AG20443 (cell line): ENCODE measurements at places on chromosomes 1 and 21.

GRCh38 chr1:245590726-245591125 lies 435.9 kb downstream of the KIF26B start:
- no peak for DNase-seq

DNA sequence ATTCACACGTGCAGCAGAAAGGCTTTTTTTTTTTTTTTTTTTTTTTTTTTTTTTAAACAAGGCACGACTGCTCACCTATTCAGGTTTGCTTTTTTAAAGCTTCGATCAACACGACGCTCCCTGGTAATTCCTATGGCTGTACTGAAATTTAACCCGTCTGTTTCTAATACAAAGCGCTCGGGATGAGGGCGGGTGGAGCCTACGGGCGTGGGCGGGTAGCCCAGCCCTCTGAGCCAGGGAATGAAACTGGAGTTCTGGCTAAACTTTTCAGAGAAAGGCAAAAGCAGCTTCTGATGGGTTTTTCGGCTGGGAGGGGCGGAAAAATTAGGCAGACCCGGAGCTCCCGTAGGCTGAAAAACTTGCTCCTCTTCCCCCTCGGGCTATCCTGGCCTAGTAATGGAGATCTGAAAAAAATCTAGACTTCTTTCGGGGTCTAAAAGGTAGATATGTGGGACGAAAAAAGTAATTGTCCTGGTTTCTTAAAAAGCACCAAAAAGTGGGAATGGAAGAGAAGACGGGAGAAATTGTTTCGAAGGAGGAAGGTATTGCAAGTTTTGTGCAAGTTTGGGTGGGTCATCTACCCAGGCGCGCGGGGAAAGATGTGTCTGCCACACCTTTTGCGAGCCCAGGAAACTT lies 7.4 kb downstream of the NR5A2 start:
- DNase-seq: peak; percentile 68

DNA sequence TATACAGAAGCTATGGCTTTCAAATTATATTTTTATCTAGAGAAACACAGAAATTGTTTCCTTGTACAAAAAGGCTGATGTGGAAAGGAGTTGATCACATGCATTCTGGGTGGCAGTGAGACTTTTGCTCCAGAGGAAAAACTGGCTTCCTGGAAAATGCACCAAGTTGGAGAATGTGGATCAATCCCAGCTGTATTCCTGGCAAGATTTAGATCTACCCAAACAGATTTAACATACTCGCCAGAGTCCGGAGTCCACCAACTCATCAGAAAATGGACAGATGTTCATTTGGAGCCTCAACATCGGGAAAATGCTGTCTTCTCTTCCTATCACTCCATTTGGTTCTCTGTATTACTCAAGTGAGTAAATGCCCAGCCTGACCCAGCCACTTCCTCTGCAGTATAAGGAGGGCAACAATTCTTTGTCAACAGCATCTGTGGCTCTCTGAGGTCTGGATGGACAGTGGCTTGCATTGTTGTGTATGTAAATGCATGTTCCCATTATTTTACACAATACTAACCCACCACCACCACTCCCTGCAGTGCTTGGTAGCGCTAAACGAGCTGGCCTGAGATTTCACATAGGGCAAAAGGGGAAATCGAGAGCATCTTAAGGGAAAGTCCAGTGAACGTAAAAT lies 226.2 kb upstream of the IRF2BP2 start:
- no peak for DNase-seq

DNA sequence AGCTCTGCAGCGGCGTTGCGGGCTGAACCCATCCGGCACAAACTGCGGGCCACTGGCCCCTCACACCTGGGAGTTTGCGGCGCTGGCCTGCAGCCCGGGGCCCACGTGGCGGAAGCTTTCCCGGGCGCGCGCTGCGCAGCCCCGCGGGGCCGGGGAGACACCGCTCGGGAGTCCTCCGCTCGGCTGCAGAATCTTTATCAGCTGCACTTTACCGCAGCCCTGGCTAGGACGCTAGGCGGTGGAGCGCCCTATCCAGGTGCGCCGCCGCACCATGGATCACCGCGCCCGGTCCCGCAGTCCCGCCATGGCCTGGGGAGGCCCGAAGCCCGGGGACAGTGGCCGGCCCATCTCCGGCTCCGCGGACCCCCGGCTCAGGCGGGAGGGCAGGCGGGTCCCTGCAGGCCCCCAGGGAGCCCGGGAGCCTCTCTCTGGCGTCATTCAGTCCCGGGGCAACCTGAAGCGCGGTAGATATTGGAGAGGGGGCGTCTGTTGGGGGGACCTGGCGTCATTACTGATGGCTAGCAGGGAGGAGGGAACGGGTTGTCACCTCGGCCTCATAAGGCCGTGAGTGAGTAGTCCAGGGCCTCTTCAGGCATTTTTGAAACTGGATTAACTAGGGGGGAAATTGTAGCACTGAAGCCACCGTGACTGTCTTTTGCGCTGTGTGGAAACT lies 5.7 kb upstream of the OLIG2 start:
- no peak for DNase-seq

DNA sequence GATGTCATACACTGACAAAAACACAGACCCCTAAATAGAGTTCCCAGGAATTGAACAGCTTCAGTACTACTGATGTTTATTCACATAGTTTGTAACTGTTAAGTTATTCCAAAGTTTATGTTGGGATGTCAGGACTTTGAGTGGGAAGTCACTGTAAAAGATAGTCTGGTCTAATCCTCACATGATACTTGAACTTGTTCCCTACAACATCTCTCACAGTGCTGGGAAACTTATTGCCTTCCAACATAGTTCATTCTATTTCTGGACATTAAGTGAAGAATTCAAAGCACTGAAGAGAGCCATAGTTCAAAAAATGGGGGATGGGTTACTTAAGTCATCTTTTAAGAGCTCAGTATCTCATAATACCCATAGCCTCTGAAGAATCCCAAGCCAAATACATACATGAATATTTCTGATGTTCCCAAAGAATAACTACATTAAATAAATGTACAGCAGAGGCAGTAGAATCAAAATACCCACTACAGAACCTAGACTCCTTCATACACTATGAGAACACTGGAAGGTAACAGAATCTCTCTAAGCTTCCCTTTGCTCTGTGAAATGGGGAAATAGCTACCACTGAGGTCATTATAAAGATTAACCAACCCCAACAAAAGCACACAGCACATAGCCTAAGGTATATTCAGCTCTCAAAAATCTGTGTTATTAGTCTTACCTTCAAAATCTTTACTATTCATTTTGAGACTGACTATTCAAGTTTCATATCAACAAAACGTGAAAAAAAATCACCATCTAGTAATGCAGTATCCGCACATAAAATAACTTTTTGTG lies 81.4 kb downstream of the ESRRG start:
- no peak for DNase-seq

- no peak for DNase-seq
These were observed 17.9 kb downstream of the CLDN14 start for GRCh38 chr21:36461918-36462486.

DNA sequence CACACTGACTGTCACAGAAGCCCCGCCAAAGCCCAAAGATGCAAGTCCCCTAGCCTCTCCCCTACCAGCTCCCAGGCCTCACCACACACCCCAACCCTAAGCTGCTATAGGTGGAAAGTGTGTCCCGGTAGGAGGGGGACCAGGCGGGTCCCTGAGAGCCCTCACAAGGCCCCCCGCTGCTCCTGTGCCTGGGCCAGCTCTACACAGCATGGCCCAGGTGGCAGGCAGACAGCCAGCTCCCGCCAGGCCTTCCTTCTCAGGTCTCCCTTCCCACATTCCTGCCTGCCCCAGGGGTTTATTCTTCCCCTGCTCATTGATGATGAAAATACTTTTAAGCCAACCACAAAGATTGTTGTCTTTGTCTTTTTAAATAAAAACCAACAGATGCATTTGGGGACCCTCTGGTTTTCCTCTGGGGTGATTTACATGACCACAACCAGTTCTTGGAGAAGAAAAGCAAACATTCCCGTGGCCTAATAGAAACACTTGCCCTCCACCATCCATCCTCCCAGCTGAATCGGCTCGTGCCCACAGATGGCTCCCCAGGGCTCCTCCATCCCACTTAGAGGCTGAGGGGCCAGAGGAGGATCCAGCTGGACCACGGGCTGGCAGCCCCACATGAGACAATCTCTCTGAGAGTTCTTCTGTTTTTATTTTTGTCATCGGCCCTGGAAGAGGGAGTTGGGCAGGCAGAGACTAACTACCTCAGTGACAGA lies 93.1 kb downstream of the DMRTB1 start:
- no peak for DNase-seq

DNA sequence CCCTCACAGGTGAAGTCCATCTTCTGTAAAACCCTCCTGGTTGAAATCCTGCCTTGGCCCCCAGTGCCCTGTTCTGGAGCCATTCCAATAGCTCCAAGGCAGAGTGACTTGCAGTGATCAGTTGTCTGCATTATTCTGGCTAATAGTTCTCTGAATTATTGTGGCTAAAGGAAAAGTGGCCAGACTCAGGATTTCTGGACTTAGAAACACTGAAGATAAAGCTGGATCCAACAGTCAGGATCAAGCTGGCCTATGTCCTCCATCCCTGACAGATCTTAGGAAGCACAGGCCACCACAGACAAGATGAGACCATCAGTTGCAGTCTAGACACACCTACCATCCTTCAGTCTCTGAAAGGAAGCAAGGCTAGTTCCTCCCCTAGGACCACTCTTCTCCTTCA lies 801 bp upstream of the C2CD4D start:
- DNase-seq: no peak

GRCh38 chr1:69976896-69977295 lies 228.5 kb downstream of the LRRC40 start:
- DNase-seq: peak; percentile 21

- DNase-seq: no peak
These were observed 1.0 kb downstream of the RAB7B start for GRCh38 chr1:206002160-206002559.
